ENCODE measurements at places on chromosomes 3 and 15. TPM values are rescaled to one million over a fixed set of nuclear protein-coding genes. Genes with fewer than 3 reads are reported as not detected.

DNA sequence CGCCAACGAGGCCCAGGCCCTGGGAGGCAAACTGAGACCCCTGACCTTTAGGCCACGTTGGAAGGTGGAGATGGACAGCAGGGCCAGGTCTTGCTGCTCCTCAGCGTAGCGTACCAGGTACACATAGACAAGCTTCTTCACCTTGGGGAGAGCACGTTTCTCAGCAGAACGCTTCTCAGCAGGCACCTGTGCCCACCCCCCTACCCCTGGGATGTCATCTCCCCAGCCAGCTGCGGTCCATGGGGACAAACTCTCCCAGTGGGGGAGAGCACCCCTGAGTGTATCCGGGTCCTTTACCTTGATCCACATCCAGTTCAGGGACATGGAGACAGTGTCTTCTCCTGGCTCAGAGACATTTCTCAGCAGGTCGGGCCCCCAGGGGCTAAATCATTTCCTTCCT is 21.0 kb downstream of the AP3B2 start:
- DNase-seq: no peak

- no peak for DNase-seq
These were observed 56.8 kb downstream of the ITGA11 start for GRCh38 chr15:68375191-68375631.

- DNase-seq: no peak
These were observed 392.2 kb downstream of the LRTM1 start for GRCh38 chr3:54535619-54536018.

DNA sequence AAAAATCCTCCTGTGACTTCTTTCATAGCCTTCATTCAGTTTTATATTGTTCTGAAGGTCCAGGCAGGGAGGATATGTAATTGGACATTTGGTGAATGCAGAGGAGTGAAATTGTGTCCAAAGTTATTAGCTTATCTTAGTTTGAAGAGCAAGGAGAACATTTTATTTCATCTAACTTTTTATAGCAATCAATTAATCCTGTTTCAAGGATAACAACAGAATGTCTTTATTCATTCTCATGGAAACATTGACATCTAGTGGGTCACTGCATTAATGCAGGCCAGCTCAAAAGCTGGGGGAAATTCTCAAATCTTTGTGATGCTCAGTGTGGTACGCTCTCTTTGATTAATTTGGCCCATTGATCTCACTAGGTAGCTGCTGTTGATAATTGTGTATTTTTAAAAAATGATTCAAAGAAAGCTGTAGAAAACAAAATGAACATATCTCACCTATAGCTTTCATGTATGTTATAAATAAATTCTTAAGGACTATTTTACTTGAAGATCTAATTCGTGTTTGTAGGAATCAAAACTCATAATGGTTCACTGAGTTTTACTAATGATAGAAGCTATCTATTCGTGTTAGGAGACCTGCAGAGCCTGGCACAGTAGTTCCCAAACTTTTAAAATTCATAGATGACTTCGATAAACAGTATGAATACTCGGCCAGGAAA is 150.8 kb upstream of the KCNMB2 start:
- no peak for DNase-seq

The NR1I2 gene
- 71.2 TPM for total RNA-seq

The IGDCC3 gene
- total RNA-seq: not detected

The C3orf20 gene
- total RNA-seq: not detected

- no peak for DNase-seq
These were observed 98.2 kb downstream of the IGF1R start for GRCh38 chr15:98746375-98747155.

DNA sequence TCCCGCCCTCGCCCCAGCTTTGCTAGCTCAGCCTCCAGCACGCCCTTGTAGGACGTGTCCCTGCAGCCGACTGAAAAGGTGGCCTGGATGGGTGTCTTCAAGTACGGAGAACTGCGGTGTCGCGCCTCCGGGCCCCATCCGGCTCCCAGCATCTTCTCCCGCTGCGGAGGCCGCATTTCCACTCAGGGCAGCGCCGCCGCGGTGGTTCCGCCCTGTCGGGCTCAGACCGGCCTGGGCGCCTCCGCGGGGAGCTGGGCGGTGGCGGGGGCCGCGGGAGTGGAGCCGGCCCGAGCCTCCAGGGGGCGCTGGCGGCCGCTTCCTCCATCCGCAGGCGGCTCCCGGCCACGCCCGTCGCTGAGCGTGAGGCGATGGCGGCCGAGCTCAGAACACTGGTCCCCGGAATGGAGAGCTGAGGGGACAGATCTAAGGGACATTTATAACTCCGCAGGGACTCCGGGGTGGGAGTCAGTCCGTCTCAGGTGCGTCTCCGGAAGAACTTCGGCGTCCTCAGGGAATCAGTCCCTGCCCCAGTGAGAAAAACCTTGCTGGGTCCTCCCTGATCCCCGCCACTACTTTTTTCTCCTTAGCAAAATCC is 13.6 kb upstream of the SMCO1 start:
- peak; percentile 78 for DNase-seq

DNA sequence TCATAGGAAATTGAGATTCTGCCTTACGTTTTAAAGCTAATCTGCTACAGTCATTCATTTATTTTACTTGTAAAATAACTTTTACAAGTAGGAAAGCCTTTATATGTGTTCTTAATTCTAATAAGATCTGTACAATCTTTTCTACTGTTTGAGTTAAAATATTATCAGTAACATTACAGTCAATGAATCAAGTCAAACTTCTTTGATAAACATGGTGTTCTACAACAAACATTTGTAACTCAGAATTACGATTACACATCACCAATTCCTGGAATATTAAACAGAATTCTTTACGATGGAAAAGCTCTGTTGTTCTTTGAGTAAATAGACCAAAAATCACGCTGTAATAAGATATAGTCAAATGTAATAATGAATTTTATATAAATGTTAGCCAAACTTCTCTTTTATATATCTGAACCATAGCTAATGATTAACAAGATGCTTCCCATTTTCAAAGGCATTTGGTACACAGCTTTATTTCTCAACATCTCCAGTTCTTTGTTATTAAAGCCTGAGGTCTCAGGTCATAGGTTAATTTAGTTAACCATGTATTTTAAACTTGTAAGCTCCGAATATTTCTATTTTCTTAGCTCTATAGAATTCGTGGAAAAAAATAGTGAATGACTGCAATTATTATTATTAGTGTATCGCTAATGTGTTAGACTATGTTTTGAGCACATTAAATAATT is 232.4 kb downstream of the NAALADL2 start:
- no peak for DNase-seq

DNA sequence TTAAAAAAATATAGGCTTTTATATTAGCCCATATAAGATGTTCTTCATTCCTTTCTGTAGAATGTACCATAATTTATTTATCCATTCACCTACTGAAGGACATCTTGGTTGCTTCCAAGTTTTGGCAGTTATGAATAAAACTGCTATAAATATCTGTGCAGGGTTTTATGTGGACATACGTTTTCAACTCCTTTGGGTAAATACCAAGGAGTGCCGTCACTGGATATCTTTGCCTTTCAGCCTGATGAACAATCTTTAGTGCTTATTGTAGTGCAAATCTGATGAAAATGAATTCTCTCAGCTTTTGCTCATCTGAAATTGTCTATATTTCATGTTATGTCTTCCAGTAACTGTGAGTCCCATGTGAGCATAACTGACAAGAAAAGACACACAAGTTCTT is 26.6 kb upstream of the BLM start:
- no peak for DNase-seq

- DNase-seq: peak; percentile 44
These were observed 141.9 kb upstream of the SMAD3 start for GRCh38 chr15:66923438-66923881.

DNA sequence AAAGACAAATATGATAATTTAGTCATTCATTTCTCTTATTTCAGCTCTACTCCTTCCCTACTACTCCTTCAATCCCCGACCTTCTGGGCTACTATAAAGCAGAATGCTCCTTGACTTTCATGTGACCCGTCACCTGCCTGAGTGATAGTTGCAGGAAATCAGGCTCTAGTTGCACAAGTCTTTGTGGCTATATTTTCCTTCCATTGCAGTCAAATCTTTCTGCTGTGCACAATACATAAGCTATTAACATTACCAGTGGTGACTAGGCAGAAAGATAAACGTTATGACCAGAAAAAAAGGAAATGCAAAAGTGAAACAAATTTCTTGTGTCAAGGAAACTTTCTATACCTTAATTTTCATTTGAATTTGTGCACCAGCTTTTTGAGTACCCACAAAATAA is 2.3 kb downstream of the SUCNR1 start:
- DNase-seq: no peak

The RTP3 gene
- not detected for total RNA-seq

The EXD1 gene
- total RNA-seq: not detected

GRCh38 chr15:64180235-64180824 is 17.5 kb upstream of the PPIB start:
- no peak for DNase-seq

DNA sequence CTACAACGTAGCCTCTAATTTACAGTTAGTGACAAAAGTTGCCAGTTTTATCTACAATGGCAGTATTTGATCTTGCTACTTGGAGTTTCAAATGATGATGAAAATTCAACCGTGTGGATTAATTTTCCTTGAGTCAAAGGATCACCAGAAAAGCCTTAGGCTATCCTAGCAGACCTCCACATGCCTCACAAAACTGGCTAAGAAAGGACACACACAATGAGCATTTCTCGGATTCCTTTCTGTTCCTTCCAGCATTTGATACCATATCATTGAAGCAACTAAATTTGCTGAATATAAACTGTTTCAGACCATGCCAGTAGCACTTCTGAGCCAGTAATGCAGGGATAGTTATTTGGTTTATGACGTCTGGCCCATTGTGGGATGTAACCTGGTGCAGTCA is 587.4 kb upstream of the MDFIC2 start:
- no peak for DNase-seq

The REC114 gene
- total RNA-seq: not detected

The KLHL40 gene
- not detected for total RNA-seq

DNA sequence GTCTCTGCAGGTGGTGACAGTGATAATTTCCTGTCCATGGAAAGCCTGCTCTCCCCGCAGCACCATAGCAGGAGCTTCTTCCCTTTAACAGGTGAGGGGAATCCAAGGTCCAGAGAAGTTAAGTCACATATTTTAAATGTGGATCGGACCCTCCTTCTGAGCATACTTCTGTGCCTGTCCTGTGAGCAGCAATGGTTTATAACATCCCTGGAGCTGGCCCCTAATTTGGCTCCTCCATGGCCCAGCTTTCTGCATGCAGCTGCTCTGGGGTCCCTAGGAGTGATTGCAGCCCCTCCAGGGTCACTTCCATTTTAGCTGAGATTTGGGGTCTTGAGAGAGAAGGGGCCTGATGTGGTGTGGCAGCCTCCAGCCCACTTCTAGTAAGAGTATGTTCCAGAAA is 127.8 kb downstream of the EEFSEC start:
- no peak for DNase-seq

DNA sequence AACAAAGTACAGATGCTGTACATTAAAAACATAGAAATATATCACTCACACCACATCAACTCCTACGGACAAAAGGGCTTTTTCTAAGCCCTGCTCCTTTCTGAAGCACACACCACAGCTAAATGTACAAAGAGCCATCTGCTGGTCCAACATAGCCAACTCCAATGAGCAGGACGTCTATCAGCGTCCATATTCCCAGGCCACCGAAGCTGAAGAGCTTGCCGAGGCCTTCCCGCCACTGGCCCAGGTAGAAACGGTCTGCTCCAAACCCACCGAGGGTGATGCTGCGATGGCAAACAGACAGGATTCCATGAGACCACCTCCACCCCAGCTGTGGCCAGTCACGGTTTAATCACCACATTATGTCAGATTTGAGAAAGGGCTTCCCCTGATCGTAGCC is 9.8 kb downstream of the TM2D3 start:
- no peak for DNase-seq

GRCh38 chr15:97881346-97881965 is 79.0 kb upstream of the ARRDC4 start:
- no peak for DNase-seq

DNA sequence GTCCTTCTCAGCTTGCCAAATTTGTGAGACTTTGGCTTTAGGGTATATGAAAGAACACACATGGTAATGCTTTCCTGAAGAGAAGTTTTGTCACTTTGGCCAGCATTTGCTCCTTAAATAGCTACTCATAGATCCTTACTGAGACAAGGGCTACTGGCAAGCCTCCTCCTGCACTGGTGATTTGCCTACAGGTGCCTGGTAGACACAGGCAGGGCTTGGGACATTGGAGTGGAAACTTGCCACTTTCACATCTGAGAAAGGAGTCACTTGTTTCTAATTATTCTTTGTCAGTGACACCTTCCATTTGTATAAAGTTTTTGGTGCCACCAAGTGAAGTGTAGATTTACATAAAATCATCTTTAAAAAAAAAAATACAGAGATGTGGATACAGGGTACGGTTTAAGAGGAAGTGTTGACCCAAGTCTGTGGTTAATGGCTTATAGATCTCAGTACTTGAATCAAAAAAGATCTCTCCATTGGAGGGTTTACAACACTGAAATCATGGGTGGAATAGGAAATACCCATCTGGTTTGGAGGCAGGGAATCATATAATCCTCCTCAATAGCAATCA is 132.8 kb upstream of the GADL1 start:
- no peak for DNase-seq

DNA sequence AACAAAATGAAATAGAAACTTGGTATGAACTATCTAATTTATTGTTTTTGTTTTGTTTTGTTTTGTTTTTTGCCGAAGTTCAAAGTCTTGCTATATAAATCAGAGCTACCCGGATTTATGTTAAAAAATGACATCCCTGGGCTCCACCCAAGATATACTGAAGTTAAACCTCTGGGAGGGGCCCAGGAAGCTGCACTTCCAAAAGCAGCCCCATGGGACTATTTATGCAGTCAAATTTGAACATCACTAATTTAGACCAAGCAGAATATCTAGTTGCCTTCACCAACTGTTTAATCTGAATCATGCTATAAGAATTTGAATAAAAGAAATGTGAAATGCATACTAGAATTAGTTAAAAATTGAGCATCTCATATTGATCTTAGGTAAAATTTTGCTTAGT is 32.2 kb downstream of the PEX5L start:
- DNase-seq: no peak

GRCh38 chr3:69142090-69142489 is 19.7 kb upstream of the LMOD3 start:
- DNase-seq: no peak

DNA sequence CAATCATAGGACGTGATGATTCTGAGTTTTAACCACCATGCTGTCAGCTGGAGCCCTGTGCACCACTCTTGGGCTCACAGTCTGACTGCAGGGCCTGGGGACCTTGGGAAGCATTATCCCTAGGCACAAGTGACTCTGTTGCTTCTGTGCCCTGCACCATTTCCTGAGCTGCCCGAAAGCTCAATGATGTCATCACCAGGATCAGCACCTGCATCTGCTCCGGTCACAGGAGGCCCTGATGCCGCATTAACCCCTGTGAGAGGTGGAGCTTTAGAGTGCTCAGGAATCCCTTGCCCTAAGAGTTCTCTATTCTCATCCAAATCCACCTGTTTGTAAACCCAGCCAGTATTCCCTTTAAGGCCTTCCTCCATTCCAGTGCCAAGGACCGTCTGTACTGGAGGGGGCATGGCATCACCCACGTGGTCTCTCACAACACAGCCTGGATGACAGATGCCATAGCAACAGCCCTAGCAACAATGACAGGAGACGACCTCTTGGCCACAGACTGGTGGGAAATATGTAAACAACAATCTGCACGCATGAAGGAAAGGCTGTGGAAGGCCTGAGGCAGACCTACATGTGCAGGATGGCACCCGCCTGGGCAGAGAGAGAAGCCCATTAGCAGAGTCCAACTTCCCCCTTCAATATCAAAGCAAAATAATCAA is 37.9 kb downstream of the NTRK3 start:
- no peak for DNase-seq

- DNase-seq: no peak
These were observed 36.2 kb downstream of the PFN2 start for GRCh38 chr3:149934524-149934923.

All from left colon (tissue), 2 donors.